NCI-H1105 (cell line): ENCODE measurements at places on chromosomes 12 and 14.
A peak's percentile ranks its signal among the peaks of the same experiment; 100 is the strongest.

DNA sequence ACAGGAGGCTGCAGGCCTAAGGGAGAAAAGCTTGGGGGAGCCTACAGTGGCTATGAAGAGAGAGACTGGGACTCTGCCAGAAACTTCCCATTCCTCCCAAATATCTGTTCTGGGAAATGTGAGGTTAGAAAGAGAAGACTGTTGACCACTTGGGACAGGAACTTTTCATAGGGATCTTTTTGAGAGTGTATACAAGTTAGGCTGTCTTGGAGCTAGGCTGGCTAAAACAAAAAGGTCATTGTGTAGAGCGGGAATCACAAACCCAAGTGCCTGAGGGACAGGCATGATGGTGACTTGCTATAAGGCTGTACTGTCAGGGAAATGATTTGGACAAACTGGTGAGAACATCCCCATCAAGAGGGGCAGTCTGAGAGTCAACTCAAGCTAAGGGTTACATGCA lies 175.1 kb downstream of the GRIP1 start:
- no peak for DNase-seq

GRCh38 chr12:93022603-93023340 lies 93.7 kb upstream of the EEA1 start:
- no peak for DNase-seq

- DNase-seq, result no peak
Observed at GRCh38 chr12:97537501-97537900, 74.9 kb downstream of the RMST start.

GRCh38 chr14:99350751-99351150 lies 78.8 kb upstream of the BCL11B start:
- no peak for DNase-seq

DNA sequence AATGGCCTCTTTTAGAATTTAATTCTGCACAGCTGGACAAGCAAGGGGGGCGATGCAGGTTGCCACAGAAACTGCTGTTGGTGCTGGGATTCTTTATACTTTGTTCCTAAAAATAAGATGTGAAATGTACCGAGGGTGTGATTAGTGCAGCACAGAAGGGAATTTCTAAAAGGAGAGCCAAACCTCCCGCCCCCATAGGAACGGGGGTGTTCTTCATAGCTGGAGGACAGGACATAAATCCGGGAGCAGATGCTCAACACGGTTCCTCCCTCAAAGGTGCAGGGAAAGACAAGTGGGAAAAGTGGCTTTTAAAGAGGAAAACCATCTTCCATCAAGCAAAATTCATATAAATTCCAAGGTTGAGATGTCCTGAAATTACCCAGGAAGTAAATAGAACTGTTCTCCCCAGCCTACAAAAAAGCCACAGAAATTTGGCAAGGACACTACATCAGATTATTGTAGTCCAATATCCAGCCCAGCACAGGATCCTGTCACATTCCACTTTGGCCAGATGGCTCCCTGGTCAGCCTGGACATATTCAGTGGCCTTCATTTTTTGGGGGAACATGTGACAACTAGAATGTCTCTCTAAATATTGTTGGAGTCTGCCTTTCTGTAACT lies 51.4 kb upstream of the TMX1 start:
- no peak for DNase-seq

DNA sequence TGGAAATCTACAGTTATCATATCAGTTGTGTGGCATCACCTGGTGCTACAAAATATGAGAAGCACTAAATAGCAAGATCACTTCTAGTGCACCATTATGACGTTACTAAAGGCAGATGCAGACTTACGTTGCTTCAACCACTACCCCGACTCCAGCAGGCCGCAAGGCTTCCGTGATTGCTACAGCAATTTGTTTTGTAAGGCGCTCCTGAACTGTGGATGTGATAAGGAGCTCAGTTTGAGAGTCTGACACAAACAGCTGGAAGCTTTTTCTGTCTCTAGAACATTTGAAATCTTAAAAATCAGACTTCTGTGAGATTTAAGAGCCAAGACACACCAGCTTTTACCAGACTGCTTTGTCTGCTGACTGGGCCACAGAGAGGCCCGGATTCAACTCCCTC lies 57.0 kb downstream of the GCH1 start:
- no peak for DNase-seq

GRCh38 chr12:92396647-92397252 lies 251.1 kb upstream of the BTG1 start:
- DNase-seq, result no peak

- DNase-seq, result no peak
Observed at GRCh38 chr12:31386364-31386777, 60.4 kb upstream of the SINHCAF start.

- DNase-seq, result no peak
Observed at GRCh38 chr14:30532264-30532663, 26.7 kb upstream of the G2E3 start.

DNA sequence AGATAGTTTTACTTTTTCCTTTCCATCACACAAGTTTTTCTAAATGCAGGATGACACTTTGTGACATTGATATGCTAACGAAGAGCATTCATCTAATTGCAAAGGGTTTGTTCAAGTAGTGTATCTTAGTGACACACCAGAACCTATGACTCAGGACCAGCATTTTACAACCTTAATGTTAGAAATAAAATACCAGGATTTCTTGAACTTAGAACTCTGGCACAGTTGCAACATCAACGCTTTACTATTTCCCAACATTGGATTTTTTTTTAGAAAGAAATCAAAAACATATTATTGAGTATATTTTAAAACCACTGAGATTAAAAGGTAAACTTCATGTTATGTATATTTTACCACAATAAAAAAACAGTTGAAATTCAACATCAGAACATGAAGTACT lies 17.9 kb upstream of the PLEKHG6 start:
- no peak for DNase-seq

- DNase-seq, result no peak
Observed at GRCh38 chr14:68523989-68524725, 268.7 kb downstream of the ZFP36L1 start.

DNA sequence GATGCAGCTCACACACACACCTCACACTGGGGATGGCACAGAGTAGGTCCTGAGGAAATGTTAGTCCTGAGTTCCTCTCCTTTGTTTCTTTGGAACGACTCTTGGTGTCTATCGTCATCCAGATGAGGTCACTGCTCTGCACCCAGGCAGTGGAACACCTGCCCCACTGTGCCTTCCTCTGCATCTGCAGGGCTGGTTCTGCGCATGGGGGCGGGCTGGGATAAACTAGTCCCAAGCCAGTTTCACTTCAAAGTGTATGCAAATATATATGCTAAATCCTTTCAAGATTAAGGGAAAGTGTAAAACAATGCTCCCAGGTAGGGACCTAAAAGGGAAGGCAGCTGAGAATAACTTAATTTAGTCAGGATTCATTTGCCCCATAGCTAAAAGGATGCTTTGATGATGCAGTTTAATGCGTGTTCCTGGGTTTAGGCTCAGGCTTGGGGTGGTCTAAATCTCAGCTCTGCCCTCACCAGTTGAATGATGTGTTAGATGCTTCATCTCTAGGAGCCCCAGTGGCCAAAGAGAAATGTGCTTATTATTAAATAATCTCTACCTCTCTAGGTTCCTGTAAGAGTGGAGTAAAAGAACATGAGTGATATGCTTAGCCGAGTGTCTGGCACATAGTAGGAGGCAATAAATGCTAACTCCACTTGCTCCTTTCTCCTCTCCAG lies 47.1 kb upstream of the OVCH1 start:
- no peak for DNase-seq

GRCh38 chr14:66680216-66680615 lies 172.3 kb downstream of the GPHN start:
- no peak for DNase-seq

GRCh38 chr14:68775614-68776126 lies 17.2 kb downstream of the ZFP36L1 start:
- DNase-seq, result no peak

DNA sequence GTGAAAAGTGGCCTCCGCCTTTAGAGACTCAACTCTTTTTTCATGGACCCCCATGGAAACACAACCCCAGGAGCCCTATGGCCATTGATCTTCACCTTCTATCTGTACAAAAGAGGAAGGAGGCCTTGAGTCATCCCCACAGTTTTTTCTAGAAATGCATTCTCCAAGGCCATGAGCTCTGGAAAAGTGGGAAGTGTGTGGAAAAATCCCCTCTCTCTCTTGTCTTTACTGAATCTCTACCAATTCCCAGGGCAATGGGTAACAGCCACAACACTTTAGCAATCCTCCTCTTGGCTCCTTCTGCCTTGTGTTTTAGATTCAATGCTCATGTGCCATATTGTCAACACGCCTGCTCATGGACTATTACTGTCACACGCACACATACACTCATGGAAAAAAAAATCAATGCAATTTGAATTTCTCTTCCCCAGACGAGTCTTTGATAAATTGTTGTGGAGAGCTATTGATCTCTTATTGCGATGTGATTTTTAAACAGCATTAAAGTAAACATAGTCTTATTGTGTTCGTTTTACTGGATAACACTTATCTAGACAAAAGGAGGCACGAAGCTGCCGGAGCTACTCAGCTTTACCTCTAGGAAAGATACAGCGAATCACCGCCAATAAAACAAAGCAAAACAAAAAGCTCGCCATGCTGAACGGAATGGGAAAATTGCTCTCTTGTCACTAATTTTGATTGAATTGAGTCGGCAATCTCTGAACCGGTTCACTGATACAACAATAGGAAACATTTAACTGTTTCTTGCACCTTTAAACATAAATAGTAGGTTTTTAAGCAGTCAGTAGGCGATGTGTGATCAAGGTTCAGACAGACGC lies 260.3 kb downstream of the VRK1 start:
- no peak for DNase-seq

DNA sequence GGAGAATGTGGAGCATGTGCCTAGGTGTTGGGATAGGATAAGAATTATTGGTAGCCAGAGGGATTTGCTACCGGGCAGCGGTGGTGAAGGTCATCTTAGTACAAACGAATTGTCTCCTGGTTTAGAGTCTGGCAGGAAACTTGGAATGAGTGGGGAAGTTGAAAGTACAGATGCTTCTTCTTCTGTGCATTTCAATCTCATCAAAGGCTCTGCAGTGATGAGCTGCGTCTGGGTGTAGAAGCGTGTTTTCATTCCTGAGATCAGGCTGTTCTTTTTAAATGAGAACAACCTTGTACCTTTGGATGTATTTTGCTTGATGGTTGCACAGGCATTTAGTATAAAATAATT lies 2.1 kb downstream of the WNK1 start:
- DNase-seq, result no peak

- no peak for DNase-seq
Observed at GRCh38 chr12:57866308-57867019, 19.9 kb upstream of the CTDSP2 start.

GRCh38 chr12:68358532-68359485 lies 26.6 kb upstream of the MDM1 start:
- DNase-seq, result no peak

- no peak for DNase-seq
Observed at GRCh38 chr12:120887253-120888043, 16.7 kb downstream of the SPPL3 start.

DNA sequence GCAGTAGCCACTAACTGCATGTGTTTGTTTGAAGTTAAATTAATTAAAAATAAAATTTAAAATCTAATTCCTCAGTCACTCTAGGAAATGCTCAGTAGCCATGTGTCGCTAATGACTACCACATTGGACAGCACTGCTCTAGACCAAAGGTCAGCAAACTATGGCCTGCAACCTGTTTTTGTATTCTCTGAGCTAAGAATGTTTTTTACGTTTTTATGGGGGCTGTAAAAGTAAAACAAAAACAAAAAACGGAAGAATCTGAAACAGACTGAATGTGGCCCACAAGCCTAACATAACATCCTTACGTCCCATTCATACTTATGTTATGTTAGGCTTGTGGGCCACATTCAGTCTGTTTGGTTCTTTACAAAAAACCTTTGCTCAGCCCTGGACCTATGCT lies 57.8 kb downstream of the LIN52 start:
- no peak for DNase-seq

DNA sequence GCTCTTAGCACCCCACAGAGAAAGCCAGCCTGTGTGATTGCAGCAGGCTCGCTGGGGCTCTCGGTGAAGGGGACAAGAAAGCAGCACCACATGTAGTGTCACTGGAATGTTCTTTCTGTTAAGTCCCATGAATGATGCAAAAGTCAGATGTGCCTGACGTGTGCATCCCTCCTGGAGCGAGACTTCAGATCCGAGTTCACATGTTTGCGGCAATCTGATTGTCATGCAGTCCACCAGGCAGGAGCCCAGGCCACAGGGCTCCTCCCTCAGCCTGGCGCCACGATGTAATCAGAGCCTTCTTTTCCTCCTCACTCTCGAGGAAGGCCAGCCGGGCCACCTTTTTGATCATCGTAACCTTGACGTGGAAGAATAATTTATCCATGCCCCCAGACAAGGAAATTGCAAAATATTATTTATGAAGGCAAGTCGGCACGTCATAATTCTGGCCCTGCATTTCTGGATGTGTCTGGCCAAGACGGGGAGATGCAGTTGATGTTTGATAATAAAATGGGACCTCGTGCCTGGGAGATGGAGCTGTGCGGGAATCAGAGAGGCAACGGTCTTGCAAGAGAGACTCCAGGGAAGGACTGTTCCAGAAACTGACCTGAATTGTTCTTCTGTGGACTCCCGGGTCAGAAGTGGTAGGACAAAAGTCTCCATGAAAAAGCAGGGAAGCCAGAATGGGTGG lies 214.6 kb downstream of the PHETA1 start:
- no peak for DNase-seq

GRCh38 chr14:99571303-99571986 lies 32.6 kb downstream of the CCDC85C start:
- DNase-seq, result peak; percentile 77

DNA sequence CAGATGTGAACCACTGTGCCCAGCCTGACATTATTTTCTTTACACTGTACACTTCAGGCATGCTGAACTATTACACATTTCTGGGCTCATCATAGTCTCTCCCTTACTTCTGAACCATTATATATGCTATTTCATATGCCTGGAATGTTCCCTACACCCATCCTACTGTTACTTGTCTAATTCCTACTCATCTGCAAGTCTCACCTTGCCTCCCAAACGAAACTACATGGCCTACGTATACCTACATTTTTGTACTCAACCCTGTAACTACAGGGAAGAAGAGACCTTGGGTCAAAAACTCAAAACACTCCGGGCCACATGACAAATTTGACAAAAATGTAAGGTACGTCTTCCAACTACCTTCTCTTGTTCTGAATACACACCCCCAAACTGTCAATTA lies 9.5 kb upstream of the EEA1 start:
- DNase-seq, result no peak

- no peak for DNase-seq
Observed at GRCh38 chr12:88327276-88327675, 185.2 kb downstream of the TMTC3 start.

- DNase-seq, result no peak
Observed at GRCh38 chr12:64103825-64104740, 118.0 kb downstream of the KICS2 start.

DNA sequence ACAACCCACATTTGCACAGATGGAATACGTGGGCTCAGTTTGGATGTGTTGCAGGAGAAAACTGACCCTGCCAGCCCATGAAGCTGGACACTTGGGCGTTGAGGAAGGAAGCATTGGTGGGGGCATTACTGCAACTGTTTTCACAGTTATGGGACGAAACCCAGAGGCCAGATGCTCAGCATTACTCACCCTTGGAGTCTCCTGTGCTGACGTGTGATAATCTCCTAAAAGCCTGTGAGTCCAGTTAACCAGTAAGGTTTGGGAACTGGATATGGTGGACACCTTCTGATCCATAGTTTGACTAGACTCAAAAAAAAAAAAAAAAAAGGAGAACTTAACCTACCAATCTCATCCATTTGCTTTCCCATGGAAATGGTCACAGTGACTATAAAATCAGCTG lies 52.8 kb upstream of the EGLN3 start:
- no peak for DNase-seq
